Thyroid gland (tissue), 4 donors: ENCODE measurements at places on chromosomes 4 and X.
A peak's percentile ranks its signal among the peaks of the same experiment; 100 is the strongest.

- DNase-seq: no peak
Observed at GRCh38 chrX:100216083-100216482, 194.0 kb downstream of the PCDH19 start.

GRCh38 chrX:130887376-130887775 lies 15.6 kb downstream of the ENOX2 start:
- DNase-seq: no peak

- peak; percentile 84 for DNase-seq
Observed at GRCh38 chr4:75004755-75005668, 72.1 kb downstream of the PARM1 start.

DNA sequence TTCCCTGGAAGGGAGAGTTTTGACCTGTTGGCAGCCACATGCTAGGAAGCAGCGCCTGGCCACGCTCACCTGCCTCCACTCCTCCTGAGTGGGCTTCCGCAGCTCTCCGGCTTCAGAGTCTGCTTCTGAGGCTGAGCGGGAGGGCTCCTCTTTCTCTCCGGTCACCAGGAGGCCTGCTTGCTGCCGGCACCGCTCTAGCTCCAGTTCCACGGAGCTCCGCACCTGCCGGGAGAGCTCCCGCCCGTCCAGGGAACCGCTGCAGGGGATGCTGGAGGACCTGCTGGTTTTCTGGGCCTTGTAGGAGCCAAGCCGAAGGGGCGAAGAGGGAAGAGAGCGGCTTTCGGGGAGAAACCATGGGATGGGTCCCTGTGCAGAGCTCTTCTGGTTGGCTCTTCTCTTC lies 26.0 kb downstream of the PPEF2 start:
- no peak for DNase-seq

- no peak for DNase-seq
Observed at GRCh38 chrX:47180346-47180745, 13.3 kb upstream of the UBA1 start.

DNA sequence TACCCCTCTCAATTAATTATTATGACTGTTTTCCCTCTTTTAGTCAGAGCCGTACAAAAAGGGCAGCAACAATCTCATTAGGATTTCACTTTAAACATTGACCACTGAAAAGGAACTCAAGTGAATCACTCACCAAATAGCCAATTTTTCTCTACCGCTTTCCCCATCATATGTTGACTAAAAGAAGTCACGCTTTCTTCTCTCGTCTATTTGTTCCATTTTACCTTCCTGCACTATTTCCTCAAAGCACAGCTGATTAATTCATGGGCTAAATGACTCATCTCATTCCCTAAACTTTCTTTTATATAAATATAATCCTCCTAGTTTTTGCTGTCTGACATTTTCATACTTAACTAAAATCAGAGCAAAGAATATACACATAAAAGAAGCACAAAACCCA lies 8.2 kb downstream of the MID1 start:
- DNase-seq: no peak

GRCh38 chr4:4491396-4491893 lies 50.4 kb downstream of the STX18 start:
- DNase-seq: no peak

- DNase-seq: no peak
Observed at GRCh38 chr4:123553279-123553678, 156.7 kb downstream of the SPRY1 start.

DNA sequence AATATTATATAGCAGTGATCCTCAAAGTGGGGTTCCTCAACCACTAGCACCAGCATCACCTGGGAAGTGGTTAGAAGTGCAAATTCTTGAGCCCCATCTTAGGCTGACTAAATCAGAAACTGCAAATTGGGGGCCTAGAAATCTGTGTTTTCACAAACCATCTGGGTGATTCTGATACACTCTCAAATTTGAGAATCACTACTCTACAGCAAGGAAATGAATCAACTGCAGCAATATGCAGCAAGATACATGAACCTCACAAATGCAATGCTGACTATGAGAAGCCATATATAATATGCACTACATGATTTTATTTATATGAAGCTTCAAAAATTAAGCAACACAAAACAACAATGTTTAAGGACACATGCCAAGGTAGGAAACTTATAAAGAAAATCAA lies 36.2 kb upstream of the IRS4 start:
- no peak for DNase-seq

DNA sequence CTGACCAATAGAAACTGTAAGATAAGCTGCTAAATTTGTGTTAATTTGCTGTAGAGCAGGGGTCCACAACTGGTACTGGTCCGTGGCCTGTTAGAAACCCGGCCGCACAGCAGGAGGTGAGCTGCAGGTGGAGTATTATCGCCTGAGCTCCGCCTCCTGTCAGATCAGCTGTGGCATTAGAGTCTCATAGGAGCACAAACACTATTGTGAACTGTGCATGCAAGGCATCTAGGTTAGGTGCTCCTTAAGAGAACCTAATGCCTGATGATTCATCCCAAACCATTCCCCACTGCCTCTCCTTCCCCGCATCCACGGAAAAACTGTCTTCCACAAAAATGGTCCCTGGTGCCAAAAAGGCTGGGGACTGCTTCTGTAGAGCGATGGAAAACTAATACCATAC lies 19.7 kb downstream of the FBXW7 start:
- DNase-seq: no peak

GRCh38 chr4:97500423-97500822 lies 642.9 kb downstream of the STPG2 start:
- DNase-seq: no peak

DNA sequence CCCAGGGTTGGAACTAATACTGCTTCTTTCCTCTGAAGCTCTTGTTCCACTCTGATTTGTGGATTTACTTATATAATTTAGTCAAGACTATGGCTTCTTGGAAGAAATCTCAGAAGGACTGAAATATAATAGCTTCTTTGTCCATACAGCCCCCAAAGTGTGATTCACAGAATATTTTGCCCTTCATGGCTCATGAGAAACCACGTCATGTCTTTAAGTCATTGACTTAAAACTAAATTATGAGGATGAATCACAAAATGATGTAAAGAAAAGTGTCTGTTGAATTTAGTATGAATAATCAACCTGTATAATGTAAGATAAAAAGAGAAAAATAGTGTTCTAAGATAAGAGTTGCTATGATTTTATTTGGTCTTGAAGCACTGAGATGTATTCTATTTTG lies 43.3 kb upstream of the AGA start:
- no peak for DNase-seq

GRCh38 chrX:8971116-8971515 lies 62.8 kb downstream of the FAM9B start:
- DNase-seq: no peak

GRCh38 chrX:51851507-51852085 lies 41.8 kb upstream of the MAGED1 start:
- no peak for DNase-seq

DNA sequence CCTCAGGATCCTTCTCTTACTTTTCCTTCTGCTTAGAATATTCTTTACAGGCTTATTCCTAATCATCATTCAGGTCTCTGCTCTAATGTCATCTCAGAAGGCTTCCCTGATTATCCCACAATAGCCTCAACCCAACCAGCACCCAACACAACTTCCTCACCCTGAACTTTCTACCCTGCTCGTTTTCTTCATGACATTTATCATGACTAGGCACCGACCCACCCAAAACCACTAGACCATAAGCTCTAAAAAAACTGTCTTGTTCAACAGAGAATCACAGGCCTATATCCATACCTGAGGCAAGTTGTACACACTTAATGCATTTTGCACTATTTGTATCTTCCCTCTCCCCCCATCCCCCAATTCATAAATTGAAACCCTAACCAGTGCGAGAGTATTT lies 95.3 kb downstream of the SH3RF1 start:
- DNase-seq: no peak

- no peak for DNase-seq
Observed at GRCh38 chr4:80008351-80008750, 64.7 kb downstream of the ANTXR2 start.

DNA sequence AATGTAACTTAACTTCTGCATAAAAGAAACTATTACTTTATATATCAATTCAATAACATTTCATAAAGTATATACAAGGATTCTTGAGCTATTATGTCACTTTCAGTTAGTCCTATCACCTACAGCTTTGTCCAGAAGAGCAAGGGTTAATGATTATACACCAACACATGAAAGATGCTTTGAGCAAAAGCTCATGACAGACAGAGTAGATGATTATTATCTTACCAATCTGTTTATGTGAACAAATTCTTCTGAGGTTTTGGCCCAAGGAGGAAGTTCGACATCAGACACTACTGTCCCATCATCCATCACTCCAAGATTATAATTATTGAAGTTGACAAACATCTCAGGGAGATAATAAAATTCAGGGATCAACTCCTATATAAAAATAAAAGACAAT lies 166.7 kb upstream of the MAB21L2 start:
- DNase-seq: no peak

GRCh38 chr4:174524242-174524641 lies 2.0 kb upstream of the HPGD start:
- DNase-seq: no peak

DNA sequence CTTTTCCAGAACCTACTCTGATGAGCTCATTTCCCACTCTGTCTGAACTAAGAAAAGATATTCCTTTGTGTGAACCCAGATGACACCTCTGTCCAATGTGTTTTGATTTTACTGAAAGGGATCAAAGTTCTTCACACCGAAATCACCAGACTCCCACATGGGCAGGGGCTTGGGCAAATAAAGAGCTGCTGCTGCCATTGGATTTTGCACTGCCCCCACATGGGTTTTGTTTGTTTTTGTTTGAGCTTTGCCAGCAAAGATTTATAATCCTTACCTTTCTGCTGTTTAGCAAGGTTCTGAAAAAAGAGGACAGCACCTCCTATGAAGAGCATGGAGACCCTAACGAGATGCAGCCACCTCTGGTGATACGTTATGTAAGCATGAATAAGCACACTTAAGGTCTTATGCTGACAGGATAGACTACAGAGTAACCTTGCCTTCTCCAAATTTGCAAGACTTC lies 44.3 kb downstream of the HSD17B13 start:
- DNase-seq: no peak

GRCh38 chr4:111334361-111334760 lies 711.5 kb upstream of the PITX2 start:
- DNase-seq: no peak

DNA sequence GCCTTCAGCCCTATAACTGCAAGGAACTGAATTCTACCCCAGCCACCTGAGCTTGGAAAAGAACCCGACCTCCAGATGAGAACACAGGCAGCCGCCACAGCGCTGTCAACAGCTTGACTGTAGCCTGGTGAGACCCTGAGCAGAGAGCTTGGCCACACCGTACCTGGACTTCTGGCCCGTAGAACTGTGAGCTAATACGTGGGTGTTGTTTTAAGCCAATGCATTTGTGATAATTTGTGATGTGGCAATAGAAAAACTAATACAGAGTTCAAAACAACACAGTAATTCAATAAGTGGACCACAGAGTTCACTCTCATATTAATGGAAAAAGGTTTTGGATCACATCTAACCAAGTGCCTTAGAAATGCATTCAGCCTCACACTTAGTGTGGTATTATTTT lies 96.6 kb upstream of the TBL1X start:
- DNase-seq: no peak

- DNase-seq: no peak
Observed at GRCh38 chr4:156705311-156705710, 266.3 kb downstream of the PDGFC start.

GRCh38 chr4:99724067-99724466 lies 66.4 kb upstream of the C4orf54 start:
- DNase-seq: no peak

GRCh38 chr4:99400831-99401230 lies 34.3 kb downstream of the ADH7 start:
- no peak for DNase-seq

DNA sequence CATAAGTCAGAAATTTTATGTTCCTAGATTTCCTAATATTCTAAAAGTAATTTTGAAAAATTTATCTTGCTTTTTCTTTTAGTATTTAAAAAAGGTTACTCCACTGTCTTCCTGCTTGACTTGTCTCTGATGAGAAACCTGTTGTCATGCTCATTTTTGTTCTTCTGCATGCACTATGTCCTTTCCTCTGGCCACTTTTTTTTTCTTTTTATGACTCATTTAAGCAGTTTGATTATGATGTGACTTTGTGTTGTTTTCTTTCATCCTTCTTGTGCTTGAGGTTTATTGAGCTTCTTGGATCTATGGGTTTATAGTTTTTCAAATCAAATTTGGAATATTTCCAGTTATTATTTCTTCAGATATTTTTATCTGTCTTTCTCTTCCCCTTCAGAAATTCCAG lies 12.0 kb upstream of the UFSP2 start:
- no peak for DNase-seq

GRCh38 chr4:19492606-19493005 lies 759.1 kb upstream of the SLIT2 start:
- DNase-seq: no peak

DNA sequence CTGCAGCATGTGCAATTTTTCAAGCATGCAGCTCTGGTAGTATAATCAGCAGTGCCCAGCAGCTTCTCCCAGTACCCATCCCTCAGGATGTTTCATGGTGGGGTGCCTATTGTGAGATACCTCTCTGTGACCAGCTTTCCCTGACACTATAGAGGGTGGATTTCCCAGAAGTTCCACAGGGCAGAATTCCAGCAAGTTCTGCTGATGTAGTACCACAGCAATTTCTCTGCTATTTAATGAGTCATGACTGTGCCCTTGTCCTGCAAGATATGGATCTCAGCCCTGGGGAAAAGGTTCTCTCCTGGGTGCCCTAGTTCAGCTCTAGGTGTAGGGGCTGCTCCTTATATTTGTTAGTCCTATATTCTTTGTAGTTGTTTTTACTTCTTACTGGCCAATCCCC lies 174.8 kb downstream of the ENOX2 start:
- DNase-seq: no peak

DNA sequence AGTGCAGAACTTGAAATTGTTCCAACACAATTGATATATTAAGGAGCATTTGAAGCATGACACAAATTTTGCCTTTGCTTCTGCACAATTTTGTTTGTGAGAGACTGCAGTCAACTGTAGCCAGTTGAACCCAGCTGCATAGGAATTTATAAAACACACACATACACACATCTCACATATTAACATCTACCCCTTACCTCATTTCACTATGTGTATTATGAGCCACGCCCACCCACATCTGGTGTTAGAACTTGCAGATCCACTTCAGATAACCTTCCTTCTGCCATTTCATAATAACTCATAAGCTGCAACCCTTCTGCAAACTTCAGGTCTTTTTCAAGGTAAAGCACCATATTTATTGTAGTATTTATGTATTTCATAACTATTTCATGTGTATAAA lies 188.1 kb upstream of the WDFY3 start:
- no peak for DNase-seq

GRCh38 chrX:24229400-24229879 lies 79.9 kb downstream of the ZFX start:
- DNase-seq: no peak
